ENCODE measurements at places on chromosomes 1 and 21.

DNA sequence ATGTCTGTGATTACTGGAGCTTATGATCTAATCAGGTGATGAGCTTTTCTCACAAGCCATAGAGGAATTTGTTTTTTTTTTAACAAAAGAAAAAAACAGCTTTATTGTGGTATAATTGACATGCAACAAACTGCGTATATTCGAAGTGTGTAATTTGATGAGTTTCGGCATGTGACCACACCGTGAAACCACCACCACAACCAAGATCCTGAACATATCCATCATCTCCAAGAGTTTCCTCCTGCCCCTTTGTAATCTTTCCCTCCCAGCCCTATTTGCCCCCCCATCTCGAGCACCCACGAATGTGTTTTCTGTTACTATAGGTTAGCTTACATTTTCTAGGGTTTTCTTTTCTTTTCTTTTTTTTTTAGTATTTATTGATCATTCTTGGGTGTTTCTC, 4.7 kb downstream of the PGBD2 start:
- DNase-seq, result no peak

DNA sequence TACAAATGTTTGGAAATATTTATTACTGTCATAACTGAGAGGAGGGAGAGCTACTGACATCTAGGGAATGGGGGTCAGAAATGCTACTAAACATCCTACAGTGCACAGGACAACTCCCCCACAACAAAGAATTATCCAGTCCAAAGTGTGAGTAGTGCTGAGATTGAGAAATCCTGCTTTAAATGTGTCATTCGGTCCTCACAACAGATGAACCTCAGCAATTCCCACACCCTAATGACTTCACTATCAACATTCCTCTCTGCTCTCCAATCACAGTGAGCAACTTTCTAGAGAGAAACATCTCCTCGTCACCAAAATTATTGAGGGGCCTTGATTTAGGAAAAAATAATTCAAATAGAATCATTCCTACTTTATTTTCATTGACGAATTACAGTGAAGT, 18.0 kb downstream of the OMA1 start:
- DNase-seq, result no peak

DNA sequence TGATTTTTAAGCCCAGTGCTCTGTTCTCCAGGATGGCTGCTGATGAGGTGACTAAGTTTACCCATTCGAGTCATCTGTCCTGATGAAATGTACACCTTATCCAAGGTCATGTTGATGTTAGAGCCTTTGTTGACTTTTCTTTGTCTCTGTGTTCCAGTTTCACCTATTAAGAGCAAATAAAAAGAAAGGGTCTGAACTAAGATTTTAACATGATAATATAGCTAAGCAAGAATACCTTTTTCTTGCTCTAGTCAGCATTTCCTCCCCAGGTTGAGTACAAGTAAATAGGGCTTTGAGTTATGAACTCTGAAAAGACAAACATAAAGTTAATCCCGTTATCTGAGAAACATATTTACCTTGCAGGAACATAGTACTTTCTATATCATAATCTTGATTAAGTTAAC, 52.1 kb upstream of the GPR88 start:
- no peak for DNase-seq

DNA sequence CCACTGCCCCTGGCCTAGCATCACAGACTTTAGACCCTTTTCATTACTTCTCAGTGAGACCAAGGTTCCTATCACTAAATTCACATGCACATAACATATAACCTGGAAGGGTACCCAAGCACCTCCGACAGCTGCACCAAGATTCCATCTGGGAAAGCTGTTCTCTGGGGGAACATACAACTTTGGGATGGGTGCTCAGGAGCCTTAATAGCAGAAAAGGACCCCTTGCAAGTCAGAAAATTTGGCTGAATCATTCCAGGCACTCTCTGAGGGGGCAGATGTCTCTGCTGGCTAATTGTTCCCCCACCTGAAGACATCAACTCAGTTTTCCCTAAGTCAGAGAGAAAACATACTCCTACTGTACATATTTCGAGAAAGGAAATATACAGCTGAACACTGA, 41.3 kb upstream of the PSEN2 start:
- DNase-seq, result no peak

GRCh38 chr1:50371749-50372148, 51.5 kb downstream of the DMRTA2 start:
- no peak for DNase-seq

- DNase-seq, result no peak
Measured at GRCh38 chr1:15667362-15667761, 16.8 kb upstream of the PLEKHM2 start.

DNA sequence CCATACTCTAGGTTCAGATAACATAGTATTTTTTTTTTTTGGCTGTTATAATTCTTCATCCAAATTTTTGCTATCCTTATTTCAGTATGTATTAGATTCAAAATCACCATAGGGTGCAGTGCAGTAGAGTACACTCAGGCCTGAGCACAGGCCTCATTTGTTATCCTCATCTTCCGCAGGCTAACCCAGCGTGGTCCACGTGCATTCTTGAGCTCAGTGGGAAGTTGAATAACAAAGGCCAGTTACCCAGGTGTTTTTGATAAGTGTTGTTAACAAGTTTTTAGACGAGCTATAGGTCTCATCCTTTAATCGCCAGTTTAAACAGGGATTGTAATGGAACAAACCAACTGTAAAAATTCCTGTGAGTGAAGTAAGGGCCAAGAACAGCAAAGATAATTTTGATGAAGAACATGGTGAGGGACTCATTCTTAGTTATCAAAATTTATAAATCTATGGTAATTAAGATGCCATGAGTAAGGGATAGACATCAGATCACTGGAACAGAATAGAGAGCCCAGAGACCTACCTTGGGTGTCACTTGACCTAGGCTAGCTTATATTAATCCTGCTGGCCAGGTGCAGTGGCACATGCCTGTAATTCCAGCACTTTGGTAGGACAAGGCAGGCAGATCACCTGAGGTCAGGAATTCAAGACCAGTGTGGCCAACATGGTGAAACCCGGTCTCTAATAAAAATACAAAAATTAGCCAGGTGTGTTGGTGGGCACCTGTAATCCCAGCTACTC, 22.0 kb downstream of the FLVCR1 start:
- no peak for DNase-seq

GRCh38 chr1:47367651-47368050, 34.1 kb downstream of the CMPK1 start:
- DNase-seq, result no peak

DNA sequence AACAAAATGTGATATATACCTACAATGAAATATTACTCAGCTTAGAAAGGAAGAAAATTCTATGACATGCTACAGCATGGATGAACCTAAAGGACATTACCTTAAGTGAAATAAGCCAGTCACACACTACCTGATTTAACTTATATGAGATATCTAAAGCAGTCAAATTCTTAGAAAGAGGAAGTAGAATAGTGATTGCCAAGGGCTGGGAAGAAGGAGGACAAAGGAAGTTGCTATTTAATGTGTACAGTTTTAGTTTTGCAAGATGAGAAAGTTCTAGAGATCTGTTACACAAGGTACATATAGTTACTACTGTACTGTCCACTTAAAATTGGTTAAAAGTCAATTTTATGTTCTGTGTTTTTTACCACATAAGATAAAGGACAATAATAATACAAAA, 87.5 kb upstream of the KCTD3 start:
- no peak for DNase-seq

DNA sequence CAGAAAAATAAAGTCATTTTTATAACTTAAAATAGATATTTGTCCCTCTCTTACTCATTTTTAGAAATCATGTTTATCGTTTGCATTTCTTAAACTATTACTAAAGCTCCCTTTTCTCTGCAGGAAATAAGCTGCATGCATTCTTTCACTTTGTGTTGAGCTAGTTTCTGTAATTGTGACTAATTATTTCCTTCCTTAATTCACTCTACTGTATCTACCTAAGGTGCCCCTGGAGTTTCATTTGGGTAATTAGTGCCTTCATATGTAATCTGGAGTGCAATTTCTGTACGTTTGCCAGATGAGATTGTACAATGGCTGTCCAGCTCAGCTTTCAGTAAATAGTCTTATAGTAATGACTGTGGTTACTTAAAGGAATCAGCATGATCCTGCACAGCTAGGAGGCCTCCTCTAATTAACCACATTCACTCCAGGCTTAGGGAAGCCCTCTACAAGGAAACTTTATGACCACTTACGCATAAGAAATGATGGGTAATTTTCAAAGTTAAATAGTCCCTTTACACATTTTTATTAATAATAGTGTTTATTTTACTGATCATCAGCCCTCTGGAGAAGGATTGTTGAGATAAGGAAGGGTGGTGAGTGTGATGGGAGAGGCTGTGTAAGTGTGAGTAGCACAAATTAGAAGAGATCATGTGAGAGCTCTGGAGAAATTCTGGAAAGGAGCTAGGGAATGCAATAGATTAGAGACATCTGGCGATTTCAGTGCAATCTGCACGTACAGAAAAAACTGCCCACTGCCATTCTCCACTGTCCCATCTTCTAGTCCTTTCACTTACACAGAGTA, 86.8 kb downstream of the LRRC8C start:
- no peak for DNase-seq

DNA sequence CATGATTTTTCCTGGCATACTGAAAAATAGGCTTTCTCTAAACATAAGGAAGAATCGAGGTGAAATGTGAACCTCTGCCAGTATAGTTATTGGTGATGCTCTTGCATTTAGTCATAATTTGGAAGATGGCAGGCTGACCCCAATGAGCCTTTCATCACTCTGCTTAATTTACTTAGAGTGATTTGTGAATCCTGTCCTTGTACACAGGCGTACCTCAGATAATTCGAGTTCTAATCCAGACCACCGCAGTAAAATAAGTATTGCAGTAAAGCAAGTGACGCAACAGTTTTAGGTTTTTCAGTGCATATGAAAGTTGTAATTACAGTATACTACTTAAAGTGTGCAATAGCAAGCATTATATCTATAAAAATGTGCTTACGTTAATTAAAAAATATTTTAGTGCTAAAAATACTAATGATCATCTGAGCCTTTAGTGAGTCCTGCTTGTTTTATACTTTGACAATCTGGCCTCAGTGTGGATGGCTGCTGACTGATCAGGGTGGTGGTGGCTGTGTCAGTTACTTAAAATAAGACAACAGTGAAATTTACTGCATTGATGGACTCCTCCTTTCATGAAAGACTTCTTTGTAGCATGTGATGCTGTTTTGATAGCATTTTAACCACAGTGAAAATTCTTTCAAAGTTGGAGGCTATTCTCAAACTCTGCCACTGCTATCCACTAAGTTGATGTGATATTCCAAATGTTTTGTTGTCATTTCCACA, 1.7 kb downstream of the PKNOX1 start:
- no peak for DNase-seq

GRCh38 chr1:41626616-41627375, 142.3 kb upstream of the EDN2 start:
- peak; percentile 11 for DNase-seq

DNA sequence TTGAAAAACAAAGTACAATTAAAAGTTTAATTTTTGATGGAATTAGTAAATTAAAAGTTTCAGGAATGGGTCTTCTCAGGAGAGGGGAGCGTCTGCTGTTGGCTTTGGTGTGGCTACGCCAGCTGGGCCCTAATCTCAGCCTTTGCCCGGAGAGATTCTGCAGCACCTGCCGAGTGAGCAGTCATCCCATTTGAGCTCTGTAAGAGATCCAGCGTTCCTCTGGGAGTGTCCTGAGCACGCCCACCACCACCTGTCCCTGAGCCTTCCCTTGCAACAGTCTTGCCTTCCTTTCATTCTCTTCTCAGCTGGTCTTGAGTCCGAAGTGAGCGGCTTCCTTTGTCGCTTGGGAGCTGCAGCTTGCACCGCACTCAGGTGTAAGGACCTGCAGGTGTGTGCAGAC, 263.1 kb downstream of the CAMTA1 start:
- DNase-seq, result no peak

- no peak for DNase-seq
Measured at GRCh38 chr1:100941580-100942216, 45.8 kb downstream of the SLC30A7 start.

- no peak for DNase-seq
Measured at GRCh38 chr1:88935522-88936222, 44.3 kb upstream of the GTF2B start.

- DNase-seq, result no peak
Measured at GRCh38 chr1:169160845-169161495, 54.5 kb downstream of the ATP1B1 start.

- no peak for DNase-seq
Measured at GRCh38 chr1:41101076-41101475, 79.6 kb upstream of the SLFNL1 start.

DNA sequence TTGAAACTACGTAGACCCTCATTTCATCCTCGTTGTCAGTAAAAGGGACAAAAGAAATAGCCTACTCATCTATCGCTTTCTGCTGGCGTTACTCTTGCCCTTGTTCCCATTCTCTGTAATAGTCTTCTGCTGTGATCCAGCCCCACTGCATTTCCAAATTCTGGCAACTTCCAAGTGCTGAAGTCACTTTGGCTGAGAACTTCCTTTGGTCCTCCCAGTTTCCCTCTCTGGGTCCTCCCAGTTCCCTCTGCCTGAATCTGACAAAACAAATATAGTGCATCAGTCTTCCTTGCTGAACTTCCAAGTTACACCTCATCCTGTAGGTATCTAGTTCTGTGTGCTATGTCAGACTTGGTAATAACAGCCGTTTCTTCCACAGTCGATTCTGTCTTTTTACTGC, 47.0 kb upstream of the PLA2G4A start:
- DNase-seq, result no peak

DNA sequence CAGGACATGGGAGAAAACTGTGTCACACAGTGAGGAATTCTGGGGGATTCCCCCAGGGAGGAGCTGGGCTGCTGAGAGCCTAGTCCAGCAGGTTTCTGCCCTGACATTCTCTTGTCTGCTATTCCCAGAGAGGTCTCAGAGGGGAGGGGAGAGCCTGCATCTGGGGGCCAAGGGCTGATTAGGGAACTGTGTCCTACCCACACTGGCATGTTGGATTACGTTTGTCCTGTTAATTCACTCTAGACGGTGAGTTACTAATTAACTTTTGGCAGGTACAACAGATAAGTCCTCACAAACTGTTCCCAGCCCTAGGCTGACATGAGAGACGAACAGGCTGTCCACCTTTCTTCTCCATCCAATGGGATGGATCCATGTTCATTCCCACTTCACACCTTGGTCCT, 2.6 kb upstream of the SH3BGRL3 start:
- no peak for DNase-seq

GRCh38 chr1:119004129-119004527, 16.0 kb upstream of the TBX15 start:
- no peak for DNase-seq

- no peak for DNase-seq
Measured at GRCh38 chr1:182784556-182785171, 4.9 kb upstream of the NPL start.

DNA sequence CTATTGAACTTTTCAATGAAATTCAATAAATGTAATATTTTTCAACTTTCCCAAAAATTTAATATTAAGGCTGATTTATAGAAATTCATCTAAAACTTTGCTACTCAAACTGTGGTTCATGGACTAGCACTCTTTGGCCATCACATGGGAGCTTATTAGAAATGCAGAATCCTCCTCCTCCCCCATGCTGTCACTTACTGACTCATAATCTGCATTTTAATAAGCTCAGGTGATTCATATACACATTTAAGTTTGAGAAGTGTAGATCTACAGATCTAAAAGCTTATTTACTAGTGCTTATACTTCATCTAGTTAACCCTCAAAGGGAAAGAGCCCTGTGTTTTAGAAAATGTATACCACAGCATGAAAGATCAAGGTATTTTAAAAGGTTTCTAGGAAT, 84.3 kb downstream of the HS2ST1 start:
- DNase-seq, result no peak

Measured in activated CD8-positive, alpha-beta memory T cell treated with anti-CD3 and anti-CD28 coated beads for 4 hours (primary cell).